A172 (cell line): ENCODE measurements at places on chromosomes 3 and 15. TPM values are rescaled to one million over a fixed set of nuclear protein-coding genes. Genes with fewer than 3 reads are reported as not detected.
A peak's percentile ranks its signal among the peaks of the same experiment; 100 is the strongest.

- peak; percentile 19 for DNase-seq
Observed at GRCh38 chr3:148146947-148147826, 550.5 kb upstream of the AGTR1 start.

Gene PLA2G4B
- total RNA-seq: 0.57 and 0.84 TPM in 2 replicates

DNA sequence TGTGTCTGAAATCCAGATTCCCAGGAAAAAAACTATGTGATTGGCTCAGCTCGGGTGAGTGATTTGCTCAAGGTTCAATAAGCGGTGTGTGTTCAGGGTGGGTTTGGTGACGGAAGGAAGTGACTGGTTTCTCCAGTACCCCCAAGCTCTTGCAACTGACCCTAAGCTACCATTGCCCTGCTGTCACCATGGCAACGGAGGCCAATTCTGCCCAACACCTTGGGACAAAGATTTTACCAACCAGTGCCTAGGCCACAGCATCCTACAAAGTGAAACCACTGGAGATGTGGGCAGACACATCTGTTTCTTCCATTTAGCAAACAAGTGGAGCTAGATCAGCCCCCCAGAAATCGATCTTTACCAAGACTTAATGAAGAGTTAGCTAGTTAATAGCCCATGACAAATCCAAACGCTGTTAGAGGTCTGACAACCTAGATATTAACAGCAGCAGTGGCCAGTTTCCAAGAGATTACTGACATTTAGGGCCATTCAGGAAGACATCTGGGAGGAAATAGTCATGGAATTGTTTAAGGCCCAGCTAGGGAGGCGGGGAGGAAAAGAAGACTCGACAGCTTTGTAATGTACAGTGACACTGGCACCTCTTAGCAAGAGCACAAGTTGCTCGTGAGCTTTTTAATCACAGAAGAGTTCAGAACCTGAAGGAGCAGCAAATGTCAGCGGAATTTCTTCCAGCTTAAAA lies 195.9 kb downstream of the SLCO3A1 start:
- DNase-seq: no peak

DNA sequence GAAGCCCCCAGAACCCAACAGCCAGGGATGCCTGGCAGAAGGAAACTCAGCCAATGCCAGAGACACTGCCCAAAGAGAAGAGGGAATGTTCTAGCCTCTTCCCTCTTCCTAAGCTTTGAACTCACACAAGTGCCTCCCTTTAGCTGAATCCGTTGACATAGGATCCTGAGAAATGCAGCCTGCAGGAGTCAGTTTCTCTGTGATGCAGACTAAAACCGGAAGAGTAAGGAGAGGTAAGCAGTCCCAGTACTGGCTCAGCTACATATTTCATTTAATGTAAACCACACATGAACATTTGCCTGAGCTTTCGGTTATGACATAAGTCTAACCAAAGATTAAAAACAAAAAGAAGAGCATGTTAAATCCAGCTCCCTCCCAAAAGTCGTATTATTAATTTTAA lies 768.7 kb downstream of the TBL1XR1 start:
- DNase-seq: no peak

Gene NEIL1
- 0.12 and 0.48 TPM in 2 replicates for total RNA-seq

DNA sequence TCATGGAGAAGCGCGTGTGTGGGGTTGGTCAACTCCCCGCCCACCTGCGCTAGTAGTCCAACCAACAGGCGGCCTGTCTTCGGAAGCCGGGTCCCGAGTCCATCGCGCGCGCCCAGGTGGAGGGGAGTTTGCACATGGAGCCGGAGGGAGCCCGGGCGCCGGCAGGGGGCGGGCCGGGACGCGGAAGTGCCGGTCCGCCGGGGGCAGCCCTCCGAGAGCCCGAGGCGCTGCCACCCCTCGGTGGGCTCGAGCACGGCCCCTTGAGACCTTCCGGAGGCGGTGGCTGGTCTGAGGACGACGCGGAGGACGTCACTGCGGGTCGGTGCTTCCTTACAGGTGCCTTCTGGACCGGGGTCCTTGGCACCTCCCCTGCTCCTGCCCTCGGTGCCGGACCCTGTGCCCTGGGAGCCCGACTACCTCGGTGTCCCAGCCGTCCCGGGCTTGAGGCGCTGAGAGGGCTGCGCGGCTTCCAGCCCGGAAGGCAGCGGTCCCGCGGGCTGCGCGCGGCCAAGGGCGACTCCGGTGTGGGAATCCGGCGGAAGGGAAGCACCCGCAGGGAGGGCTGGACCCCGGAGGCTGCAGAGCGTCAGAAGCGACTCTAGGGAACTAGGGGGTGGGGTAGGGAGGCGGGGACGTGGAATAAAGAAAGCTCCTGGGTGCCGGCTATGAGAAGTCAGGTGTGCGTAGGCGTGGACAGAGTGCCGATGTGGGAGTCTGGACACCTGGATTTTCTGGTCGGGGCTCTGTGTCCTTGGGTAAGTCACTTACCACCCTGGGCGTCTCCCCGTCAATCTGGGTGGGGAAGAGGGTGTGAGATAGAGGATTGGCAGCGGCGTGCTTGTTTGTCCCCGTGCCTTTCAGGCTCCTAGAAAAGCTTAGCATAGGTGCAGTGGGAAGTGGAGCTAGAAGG lies 212.3 kb downstream of the FGF12 start:
- no peak for DNase-seq

- no peak for DNase-seq
Observed at GRCh38 chr15:31314380-31314779, 12.3 kb upstream of the KLF13 start.

Gene WDR93
- total RNA-seq: 0.17 TPM in 1 of 2 replicates, not detected in the other

DNA sequence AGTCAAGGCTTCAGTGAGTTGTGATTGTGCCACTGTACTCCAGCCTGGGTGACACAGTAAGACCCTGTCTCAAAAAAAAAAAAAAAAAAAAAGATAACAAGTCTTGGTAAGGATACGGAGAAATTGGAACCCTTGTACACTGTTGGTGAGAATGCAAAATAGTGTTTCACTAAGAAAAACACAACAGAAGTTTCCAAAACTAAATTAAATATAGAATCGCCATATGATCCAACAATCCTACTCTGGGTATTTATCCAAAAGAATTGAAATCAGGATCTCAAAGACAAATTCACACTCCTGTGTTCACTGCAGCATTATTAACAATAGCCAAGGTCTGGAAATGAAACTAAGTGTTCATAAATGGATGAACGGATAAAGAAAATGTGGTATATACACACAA lies 149.4 kb downstream of the ERC2 start:
- DNase-seq: no peak
